ENCODE measurements at places on chromosomes 2 and 18.
A peak's percentile ranks its signal among the peaks of the same experiment; 100 is the strongest.

- DNase-seq: no peak
Measured at GRCh38 chr2:104158191-104158590, 695.7 kb upstream of the POU3F3 start.

- DNase-seq: no peak
Measured at GRCh38 chr2:10083046-10083445, 2.8 kb upstream of the CYS1 start.

DNA sequence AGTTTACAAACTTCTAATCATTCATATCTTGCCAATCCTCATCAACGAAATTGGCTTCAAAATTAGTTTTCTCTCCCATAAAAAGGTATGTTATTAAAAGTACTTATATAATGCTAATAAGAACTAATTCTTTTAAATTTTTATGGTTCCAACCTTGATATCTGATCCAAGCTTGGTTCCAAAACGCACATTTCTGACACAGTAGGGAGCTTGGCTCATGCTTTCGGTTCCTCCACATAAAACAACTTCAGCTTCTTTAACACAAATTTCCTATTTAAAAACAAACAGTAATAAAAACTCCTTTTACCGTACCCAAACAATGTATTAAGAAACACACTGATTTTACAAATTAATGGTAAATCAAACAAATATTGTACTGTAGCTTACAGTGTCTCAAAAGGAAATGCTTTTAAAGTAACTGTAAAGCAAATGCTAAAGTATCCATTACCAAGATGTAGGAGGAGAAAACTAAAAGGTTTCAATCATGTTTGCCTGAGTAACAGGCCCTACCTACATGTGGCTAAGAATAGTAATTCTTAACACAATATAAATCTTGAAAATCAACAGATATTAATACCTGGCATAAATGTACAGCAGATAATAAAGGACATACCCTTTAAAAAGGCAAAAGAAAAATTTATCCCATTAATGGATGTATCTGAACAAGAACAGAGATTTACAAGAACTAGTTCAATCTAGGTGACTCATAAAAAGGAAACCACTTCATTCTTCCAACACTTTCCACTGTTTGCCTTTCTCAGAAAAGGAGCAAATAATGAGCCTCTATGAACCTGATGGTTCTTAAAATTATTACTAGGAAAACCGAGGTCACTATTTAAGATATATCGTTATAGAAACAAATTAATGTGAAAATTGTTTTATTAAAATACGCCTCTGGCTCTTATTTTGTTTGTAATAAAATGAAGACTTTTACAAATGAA, 17.5 kb downstream of the ACAA2 start:
- no peak for DNase-seq

- no peak for DNase-seq
Measured at GRCh38 chr2:44531289-44531688, 169.5 kb downstream of the CAMKMT start.

DNA sequence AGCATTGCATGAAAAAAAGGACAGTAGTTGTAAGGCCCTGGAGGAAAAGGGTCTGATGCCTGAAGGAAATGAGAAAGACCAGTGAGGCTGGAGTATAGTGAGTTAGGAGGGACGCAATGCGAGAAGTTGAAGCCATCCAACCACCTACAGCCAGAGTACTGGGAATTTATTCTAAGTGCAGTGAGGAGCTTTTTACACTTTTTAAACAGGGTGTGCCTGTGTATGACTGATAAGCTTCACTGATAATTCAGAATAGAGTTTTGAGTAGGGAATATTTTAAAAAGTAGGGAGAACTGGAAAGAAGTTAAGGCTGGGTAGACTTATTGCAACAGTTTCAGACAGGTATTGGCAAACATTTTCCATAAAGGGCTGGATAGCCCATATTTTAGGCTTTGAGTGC, 35.9 kb upstream of the CCDC85A start:
- no peak for DNase-seq

GRCh38 chr2:13819896-13820295, 812.6 kb upstream of the LRATD1 start:
- no peak for DNase-seq

DNA sequence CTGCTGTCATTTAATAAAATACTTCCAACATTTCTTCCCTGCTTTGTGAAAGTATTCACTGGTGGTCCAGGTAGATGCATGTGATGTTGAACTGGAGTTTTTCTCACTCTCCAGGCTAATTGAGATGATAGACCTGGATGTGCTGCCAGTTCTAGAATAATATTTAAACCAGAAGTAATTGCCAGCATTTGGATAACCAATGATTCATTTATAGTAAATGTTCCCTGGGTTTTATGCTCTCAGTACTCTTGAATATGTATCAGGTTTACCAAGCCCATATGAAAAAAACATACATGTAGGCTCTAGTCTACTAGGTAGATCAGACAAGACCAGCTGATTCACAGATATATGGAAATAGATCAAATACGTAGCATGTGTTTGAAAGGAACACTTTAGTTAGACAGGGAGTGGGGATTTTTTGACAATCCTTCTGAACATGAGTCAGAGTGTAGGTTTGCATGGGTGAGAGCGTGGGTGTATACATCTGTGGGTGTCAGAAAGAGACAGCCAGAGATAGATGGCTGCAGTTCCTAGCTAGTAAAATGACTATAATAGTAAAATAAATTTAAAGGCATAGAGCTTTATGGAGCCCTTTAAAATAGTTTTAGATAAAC, 115.1 kb downstream of the NAB1 start:
- DNase-seq: no peak

DNA sequence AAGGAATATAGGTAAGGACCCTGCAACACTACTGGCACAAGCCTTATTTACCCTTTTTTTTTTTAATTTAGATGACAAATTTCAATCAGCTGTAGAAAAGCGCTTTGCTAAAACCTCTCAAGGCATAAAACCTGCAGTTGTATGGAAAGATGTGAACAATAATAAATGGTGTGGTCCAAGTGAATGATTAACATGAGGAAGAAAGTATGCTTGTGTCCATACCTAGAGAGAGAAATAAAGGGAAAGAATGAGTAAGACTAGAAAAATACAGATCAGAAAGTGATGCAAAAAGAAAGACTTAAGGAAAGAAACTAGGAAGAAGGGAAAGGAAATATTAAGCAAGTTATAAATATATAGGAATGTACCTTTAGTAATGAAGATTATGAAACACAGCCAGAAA, 119.2 kb upstream of the SCN7A start:
- no peak for DNase-seq

DNA sequence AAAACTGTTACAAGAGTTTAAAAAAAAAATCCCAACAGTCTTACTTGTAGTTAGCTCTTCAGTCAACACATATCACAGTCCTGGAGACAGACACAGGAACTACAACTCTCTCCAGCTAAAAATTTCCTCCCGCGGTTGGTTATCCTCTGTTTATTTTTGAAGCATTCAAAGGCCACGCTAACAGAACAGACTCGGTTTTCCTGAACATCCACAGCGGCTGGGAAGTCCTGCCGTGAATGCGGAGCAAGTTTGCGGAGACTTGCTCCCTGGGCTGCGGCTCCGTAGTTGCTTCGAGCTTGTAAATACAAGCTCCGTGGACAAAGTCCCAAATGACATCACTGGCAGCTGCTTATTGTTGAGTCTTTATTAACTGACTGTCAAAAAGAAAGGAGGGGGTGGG, at the start of gene NCKAP5:
Gene NCKAP5, minus strand, starts transcription at position 292 of the 400 bp plus-strand sequence. CDS start 50,937 bp downstream, outside the sequence.
- peak; percentile 38 for DNase-seq

DNA sequence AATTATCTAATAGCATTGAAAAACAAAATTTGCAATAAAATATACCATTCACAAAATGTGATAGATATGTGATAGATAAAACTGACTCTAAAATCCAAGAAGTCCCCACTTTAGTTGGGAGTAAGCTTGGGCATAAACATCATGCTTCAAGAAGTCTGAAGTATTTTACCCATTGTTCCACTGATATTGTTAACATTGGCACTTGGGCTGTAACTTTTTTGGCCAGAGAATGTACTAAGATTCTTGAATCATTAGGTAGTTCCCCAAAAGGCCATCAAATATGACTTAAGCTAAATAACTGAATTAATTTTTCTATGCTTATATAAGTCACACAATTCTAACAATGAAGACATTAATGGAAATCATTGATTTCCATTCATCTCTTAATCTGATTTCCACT, 413.6 kb downstream of the CDH2 start:
- DNase-seq: no peak

DNA sequence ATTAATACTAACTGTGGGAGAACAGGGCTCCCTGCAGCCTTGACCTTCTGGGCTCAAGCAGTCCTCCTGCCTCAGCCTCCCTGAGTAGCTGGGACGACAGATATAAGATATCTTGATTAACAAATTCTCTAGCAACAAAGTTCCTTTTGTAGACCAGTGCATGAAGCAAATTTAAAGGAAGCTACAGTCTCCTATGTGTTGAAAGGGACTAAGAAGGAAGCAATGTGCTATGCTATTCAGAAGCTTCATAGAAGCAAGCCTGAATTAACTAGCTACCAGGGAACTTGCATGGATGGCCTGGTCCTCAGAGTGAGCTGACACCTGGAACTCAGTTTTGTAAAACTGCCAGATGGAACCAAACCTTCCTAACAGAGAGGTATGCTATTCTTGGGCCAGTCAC, 33.2 kb downstream of the RAPH1 start:
- no peak for DNase-seq

DNA sequence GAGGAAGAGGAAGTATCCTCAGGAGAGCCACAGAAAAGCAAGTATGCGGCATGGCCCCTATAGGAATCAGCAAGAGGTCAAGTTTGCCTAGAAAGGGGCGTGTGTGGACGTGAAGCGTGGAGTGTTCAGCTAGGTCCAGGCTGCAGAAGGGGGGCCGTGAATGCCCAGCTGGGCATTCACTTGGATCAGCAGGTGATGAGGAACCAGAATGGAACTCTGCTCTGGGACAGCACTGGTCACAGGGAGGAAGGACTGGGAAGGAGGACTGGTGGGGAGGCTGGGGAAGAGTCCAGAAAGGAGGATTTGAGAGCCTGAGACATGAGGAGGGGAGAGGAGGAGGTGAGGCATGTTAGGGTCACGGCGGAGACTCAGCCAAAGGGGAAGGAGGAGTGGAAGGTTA, 19.8 kb downstream of the STAT1 start:
- no peak for DNase-seq

- DNase-seq: no peak
Measured at GRCh38 chr2:218694405-218695145, 16.1 kb upstream of the TTLL4 start.

DNA sequence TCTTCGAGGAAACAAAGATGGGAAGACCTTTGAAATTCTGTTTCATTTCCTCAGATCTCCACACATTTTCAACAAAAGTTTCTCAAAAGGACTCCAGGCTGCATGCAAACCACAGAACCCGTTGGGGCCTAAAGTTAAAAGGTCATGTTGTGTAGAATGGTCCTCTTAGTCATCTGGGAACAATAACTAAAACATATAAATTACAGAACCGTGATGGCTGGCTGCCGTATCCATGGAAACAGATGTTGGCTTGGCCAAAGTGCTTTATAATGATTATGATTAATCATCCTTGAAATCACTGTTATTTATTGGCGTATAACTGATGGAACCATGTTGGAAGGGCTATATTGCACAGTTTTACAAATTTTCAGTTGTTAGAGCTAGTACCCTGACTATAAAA, 182.8 kb upstream of the CRIM1 start:
- no peak for DNase-seq

DNA sequence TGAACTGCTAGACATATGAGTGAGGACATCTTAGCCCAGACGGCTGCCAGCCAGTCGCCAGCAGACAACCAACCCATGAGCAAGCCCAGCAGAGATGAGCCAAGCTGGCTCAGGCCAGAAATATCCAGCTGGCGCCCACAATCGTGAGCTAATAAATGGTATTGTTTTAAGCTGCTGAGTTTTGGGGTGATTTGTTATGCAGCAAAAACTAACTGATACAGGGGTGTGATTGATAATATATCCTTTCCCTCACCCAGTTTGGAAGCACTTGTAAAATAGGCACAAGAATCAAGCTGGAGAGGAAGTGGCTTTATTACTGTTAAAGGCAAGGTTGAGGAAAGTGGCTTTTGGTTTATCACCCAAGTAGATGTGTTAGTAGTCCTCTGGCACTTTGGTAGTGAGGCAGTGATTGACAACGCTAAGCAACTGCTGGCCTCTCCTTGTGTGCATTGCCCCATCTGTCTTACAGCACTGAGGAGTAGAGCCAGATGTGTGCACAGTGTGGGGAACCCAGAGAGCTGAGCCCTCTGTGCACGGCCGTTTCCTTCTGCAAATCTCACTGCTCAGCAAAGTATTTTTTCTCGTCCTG, 110.1 kb downstream of the MYO1B start:
- no peak for DNase-seq

DNA sequence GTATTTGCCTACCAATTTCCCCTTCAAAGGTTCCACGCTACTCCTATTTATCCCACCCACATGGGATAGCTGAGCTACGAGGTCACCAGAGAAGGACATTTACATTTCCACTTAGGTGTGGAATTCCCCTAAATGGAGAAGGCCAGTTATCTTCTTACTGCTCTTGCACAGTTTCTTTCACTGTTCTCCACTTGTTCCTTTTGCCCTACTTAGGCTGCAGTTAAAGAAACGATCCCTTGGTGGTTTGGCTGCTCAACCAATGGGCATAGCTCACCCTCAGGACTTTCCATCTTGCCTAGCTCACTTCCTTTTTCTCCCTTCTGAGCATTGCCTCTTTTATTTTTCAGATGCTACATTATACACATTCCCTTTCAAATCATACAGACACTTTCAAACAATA, 11.2 kb upstream of the NABP1 start:
- DNase-seq: no peak

DNA sequence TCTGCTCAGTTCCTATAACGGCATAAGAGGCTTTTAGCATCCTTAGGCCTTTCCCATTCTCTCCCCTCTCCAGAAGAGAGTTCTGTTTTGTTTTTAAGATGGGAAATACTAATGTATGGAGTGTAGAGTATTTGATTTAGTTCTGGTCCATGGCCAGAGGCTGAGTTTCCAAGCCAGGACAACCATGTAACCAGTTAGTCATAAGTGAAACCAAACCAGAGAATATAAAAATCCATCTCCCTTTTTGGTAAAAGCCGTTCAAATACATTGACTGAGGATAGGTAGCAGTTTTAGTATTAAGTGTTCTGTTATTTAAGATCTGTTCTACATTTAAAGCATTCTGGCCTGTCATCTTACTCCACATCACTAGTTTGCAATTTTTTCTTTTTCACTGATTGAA, 3.1 kb downstream of the PSMD1 start:
- DNase-seq: no peak

- no peak for DNase-seq
Measured at GRCh38 chr2:189683348-189683747, 8.9 kb downstream of the ANKAR start.

GRCh38 chr2:178747767-178748166, 59.5 kb downstream of the TTN start:
- no peak for DNase-seq

DNA sequence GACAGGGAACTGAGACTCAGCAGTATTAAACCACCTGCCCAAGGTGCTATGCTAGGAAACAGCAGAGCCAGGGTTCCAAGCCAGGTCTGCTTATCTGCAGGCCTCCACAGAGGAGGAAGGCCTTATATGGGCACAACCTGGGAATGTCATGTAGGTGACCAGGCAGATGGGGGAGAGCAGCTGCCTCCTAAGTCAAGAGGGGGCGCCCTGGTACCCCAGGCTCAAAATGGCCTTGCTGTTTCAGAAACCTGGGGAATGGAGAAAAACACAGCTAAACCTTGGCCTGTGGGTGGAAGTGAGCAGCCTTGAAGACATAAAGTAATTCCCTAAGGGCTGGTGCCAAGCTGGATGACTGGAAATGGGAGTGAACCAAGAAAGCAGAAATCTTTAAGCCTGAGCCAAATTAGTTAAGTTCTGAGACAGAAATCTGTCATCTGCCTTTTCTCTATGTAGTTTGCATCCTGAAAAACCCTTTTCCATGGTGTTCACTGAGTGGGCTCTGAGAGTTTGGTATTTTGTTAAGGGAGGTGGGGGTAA, 79.1 kb downstream of the MAPK4 start:
- no peak for DNase-seq
